ENCODE measurements at places on chromosomes 6 and 20. TPM values are rescaled to one million over a fixed set of nuclear protein-coding genes. Genes with fewer than 3 reads are reported as not detected.

- no peak for ATAC-seq
Measured at GRCh38 chr6:124463271-124463670, 499.0 kb upstream of the RNF217 start.

Gene ETV7
- total RNA-seq, result 2.1 TPM

GRCh38 chr6:95543798-95544197 lies 33.5 kb upstream of the MANEA start:
- no peak for ATAC-seq

- no peak for ATAC-seq
Measured at GRCh38 chr6:16494793-16495192, 256.4 kb downstream of the GMPR start.

GRCh38 chr6:161271343-161272030 lies 2.4 kb downstream of the AGPAT4 start:
- ATAC-seq, result no peak
